GM19239 (cell line): ENCODE measurements at places on chromosomes 6 and 20.

GRCh38 chr6:47663462-47664216 lies 34.7 kb upstream of the ADGRF4 start:
- no peak for DNase-seq

- DNase-seq: no peak
Observed at GRCh38 chr20:17771206-17772004, 71.6 kb downstream of the BANF2 start.

- no peak for DNase-seq
Observed at GRCh38 chr6:144990784-144991183, 705.6 kb downstream of the UTRN start.

DNA sequence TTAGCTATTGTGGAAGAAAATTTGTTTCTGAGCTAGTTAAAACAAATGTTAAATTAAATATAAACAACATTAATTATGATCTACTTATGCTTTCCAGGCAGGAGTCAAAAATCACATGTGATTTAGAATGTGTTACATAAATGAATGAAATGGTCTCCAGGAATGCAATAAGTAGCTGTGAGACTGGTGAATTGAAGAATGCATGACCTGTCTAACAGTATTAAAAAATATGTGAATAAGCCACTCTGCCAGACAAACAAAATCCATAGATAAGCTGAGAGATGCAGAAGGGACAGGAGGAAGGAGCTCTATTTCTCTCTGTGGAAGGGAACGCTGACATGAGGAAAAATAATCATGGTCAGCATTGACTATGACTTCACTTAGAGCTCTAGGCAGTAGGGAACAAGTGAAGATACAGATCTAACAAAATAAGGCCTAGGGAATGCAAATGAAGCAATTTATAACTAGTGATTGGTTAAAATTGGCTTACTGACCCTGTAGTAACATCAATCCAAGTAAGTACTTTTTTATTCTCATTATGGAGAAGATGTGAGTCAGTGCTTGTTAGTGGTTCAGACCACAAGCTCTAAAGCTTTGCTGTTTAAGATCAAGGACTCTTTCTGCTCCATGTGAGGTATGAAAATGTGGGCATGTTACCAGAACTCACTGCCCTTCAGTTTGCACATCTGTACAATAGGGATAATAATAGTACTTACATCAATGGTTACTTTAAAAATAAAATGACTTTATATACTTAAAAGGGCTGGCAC lies 432.6 kb downstream of the MMUT start:
- DNase-seq: no peak

GRCh38 chr20:54343099-54343498 lies 132.3 kb upstream of the DOK5 start:
- DNase-seq: no peak

- DNase-seq: no peak
Observed at GRCh38 chr6:157893238-157893637, 70.2 kb downstream of the SNX9 start.

DNA sequence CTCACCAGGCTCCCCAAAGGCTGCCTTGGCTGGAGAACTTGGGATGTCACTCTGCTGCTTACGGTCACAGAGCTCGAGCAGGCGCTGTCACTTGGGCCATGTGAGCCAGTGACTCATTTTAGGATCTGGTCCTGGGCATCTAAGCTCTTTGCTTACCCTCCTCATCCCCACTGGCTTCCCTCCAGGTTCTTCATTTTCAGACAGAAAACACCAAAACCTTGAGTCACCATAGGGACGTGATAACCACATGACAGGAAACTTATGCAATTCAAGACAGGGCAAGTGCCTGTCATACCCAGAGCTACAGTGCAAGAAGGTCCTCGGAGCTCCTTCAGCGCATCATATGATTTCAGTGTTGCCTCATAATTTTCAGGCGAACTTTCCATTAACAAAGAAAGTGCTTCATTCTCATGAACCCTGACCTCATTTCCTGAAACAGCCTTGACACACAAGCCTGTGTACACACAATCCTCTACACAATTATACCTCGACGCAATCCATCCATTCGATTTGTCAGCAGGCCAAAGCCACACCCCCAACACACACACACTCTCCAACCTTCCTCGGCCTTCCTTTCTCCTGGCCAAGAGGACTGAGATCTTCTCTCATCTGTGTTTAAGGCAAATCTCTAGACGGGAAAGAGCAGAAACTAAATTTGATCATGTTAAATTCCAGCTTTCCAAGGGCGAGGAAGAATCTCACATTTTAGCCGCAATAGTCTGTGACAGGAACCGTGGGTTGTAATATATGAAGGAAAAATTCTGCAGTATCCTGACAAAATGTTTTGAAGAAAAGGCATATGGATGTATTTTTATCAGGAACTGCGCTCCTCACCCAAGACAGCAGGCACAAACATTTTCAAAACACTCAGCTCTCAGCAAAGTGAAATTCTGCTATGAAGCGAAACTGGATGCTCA lies 25.3 kb downstream of the TBC1D7 start:
- DNase-seq: peak; percentile 42

DNA sequence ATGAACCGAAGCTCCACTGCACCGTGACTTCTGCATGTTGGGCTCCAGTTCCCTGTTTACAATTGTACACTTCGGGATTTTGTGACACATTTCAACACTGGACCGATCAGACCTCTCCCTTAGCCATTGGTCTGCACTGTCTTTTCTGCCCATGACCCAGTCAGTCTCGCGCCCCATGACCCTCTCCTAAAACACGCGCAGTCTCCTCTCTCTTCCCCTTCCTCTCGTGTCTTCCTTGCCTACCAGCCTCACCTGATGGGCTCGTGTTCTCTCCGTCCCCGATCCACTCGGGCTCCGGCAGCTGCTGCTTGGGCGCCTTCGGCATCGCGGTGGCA lies 535 bp upstream of the ABCF1 start:
- no peak for DNase-seq

DNA sequence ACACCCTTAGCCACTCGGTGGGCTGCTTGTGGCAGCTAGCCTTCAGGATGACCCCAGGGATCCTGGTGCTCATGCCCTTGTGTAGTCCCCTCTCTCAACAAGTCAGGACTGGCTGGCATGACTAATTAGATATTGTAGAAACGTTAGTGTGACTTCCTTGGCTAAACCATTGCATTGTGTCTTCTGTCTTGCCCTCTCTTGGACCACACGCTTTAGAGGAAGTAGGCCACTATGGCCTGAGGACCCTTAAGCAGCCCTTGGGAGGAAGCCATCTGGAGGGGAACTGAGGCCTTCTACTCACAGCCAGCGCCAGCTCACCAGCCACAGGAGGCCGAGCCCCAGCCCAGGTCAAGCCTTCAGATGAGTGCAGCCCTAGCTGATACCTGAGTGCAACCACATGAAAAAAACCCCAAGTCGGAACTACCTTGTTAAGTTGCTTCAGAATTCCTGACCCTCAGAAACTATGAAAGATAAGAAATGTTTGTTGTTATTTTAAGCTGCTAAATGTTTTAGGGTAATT lies 10.1 kb downstream of the ANGPT4 start:
- DNase-seq: no peak

DNA sequence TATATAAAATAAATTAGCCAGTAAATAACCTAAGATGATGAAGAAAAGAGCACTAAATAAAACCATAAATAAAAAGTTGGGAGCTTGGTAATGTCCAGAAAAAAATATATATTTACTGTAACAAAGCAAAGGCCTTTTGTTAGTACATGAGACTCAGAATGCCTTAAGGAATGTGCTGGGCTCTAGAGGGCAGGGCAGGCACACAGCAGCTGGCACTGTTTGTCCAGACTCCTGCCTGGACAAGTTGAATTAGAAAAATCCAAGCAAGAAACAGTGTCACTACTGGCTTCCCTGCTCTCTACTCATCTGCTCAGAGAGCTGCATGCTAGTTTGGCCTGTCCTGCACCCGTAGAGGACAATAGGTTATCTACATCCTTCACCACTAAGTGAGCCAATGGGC lies 8.8 kb downstream of the DEFB129 start:
- DNase-seq: no peak

GRCh38 chr6:43785220-43785752 lies 15.3 kb downstream of the VEGFA start:
- DNase-seq: no peak

DNA sequence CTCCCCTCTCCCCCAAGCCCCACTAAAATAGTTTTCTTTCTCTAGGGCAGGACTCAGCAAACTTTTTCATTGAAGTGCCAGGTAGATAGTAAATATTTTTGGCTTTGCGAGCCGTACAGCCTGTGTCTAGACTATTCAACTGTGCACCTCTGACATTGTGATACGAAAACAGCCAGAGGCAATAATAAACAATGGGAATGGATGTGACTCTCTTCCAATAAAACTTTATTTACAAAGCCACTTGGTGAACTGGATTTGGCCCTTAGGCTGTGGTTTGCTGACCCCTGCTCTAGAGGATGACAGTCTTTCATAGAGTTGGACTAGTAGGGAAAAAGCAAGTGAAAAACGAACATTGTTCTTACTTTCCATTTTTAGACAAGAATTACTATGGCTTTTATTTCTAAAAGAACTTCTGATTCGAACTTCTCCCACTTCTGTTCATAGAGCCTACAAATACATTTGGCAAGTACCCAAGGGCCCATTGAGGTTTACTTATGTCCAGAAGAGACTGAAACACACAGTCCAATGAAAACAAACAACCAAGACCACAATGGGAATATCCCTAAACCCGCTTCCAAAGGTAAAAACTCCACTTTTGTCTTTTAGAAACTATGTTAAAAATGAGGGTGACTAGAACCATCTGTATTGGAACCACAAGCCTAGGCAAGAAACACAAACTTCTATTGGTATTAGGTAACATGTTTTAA lies 46.4 kb upstream of the CDKAL1 start:
- DNase-seq: no peak

DNA sequence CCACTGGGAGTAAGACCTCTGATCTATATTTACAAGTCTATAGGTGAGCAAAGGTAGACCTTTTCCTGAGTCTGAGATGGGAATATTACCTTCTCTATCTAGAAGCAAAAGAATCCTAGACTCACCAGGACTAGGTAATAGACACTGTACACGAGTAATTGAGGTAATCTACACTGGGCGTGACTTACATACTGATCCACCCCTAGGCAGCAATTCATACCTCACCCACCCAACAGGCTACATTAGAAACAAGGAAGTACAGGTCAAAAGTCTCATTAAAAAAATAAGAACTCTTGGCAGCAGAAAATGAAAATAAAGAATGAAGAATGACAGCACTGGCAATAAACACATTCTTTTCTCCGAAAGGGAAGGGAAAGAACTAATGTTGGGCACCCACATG lies 7.6 kb downstream of the CSNK2A1 start:
- DNase-seq: no peak

GRCh38 chr6:47792216-47792733 lies 10.4 kb downstream of the OPN5 start:
- no peak for DNase-seq

DNA sequence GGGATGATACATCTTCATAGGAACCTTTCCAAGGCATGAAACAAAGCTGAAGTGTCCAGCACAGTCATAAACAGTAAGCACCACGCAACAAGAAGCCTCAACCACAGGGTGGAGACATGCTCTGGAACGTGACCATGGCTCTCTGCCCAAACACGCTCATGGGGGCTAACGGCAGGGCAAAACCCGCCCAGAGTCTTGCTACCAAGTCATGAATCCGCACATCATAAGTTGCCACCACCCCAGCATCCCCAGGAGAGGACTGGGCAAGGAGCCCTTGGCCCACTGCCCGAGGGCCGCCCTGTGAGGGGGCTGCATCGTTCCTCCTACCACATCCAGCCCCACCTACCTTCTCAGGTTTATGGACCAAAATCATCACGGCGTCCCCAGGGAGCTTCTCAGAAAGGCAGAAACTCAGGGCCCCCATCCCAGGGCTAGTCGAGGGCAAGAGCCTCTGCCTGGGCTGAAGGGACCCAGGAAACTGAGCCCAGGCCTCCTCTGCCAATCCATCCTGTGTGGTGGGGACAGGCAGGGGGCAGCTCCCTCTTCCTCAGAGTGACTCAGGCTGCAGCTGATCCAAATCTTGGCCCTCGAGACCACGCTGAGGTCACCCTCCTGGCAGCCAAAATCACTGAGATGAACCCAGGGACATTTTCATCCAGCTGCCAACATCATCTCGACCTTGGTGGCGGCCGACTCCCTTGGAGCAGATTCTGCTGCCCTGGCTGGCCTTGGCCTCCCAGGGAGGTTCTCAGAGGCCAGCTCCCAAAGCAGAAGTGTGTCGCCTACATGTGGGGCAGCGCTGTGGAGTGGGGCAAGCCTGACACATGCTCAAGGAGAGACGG lies 42.6 kb downstream of the BMP7 start:
- DNase-seq: no peak

- no peak for DNase-seq
Observed at GRCh38 chr20:41242352-41242751, 75.2 kb downstream of the ZHX3 start.

- no peak for DNase-seq
Observed at GRCh38 chr20:54510541-54511129, 35.2 kb downstream of the DOK5 start.

DNA sequence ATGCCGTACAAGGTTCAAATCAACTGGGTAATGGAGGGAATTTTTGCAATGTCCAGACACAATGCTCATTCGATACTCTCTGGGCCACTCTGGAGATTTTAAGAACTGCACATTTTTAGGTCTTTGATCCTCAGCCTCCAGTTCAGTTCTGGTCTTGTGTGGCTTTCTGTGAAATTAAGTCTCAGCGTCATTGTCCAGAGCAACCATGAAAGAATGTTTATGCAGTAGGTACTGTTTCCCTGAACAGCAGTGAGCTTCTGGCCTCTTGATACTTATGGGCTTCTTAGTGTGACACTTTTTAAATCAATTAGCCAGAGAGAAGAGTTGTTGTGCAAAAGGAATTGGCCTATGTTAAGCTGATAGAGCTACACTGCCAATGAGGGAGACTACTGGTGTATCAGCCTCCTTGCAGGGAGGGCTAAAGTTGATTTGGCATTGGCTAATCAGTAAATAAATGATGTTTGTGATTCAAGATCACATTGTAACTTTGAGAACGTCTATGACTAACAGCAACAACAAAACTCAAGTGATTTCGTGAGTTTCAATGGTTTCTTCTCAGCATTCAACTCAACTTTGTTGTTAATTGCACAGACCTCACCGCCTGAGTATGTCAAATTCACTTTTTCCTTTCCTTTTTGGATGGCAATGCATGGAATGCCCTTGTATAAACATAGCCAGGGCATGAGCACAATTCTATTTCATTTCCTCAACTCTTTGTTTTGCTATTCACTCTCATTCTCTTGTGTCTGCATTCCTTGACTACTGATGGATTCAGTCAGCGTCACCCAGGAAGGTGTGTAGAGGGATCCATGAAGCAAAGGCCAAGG lies 85.1 kb downstream of the GJA1 start:
- no peak for DNase-seq

DNA sequence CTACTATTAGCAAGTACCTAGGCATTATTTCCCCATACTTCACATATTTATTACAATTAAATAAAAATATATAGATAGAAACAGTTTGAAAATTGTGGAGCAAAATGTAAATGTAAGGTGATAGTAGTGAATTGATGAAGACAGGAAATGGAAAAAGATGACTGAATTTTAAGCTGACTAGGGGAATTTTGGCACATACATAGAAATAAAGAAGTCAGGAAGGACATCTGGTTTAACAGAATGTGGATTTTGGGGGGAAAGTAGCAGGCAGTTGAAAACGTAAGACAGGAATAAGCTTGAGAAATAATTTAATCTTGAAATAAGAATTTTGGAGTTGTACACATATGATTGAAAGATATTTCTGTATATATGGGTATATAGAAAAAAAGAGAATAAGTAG lies 701.7 kb upstream of the CITED2 start:
- no peak for DNase-seq
